ENCODE measurements at places on chromosomes 6 and 20.

- peak; percentile 24 for DNase-seq
Measured at GRCh38 chr6:43951063-43951755, 176.0 kb downstream of the MRPL14 start.

- peak; percentile 61 for DNase-seq
Measured at GRCh38 chr20:16476032-16476431, 97.2 kb downstream of the KIF16B start.

- peak; percentile 85 for DNase-seq
Measured at GRCh38 chr20:62363920-62364851, 2.9 kb downstream of the LAMA5 start.

- no peak for DNase-seq
Measured at GRCh38 chr6:30444451-30444742, 44.9 kb upstream of the HLA-E start.

DNA sequence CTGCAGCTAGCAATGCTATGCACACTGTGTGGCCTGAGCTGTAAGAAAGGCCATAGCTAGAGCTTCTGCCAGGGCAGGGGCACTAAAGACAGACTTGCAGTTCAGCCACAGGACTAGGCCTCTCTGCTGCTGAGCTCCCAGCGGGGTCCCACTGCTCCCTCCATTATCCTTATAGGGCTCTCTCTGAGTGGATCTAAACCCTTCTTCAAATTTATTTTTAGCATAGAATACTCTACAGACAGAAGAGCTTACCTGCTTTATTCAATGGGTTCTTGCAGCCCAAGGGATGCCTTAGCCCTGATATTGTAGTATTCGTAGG lies 100.9 kb upstream of the MLN start:
- DNase-seq: no peak

GRCh38 chr6:90893400-90893799 lies 306.5 kb upstream of the MAP3K7 start:
- no peak for DNase-seq

DNA sequence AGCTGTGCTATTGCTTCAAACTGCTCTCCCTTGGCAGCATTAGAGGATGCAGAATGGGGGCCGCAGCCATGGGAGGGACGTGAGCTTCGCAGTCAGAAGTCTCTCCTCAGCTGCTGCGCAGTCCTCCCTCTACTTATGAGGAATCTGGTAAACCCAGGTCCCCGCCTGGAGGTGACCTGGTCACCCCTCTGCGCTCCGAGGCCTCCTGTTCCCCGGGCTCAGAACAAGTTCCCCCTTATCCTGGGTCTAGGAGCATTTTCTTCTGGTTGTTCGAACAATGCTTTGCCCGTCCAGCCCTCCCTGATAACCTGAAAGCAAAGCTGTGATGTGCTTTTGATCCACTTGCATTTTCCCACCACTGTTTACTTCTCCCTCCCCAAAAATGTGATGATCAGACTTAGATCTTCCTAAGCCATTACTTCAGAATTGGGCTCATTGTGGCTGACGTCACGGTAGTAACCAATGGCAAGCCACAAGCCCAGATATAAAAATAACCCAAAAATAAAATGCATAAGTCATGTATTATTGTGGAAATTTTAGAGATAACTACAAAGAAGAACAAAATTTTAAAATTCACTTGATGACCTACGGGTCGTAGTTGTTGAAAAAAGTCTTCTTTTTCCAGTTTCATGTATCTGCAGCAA lies 80.7 kb downstream of the SERAC1 start:
- no peak for DNase-seq

- DNase-seq: peak; percentile 47
Measured at GRCh38 chr20:34389206-34389953, 26.3 kb downstream of the ITCH start.

- DNase-seq: no peak
Measured at GRCh38 chr6:16739329-16739801, 21.9 kb downstream of the ATXN1 start.

DNA sequence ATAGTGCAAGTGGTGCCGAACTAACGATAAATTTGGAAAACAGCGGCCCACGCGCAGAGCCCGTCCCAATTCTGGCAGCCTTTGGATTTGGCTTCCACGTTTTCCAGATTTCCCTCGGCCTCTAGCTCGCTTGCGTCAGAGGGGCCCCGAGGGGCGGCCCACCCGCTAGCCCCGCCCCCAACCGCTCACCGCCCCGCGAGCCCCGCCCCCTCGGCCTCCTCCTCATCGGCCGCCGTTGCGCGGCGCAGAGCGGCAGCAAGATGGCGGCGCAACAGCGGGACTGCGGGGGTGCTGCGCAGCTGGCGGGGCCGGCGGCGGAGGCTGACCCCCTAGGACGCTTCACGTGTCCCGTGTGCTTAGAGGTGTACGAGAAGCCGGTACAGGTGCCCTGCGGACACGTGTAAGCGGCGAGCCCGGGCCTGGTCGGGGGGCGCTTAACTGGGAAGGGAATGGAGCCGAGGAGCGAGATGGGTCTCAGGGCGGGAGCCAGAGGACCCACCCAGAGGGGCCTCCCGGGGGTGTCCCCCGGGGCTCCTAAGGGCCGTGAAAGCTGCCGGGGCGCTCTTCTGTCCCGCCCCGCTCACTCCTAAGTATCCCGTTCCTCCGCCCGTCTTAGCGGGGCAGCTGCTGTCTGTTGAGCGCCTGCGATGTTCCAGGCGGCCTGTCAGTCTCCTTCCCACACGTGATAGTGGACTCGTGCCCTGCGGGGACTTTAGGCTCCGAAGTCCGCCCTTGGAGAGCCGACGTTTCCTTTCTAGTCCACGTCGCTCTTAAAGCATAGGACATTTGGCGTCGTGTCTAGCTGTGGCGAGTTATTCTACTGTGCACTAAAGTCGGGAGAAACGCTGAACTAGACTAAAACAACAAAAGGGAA lies at the start of gene RNF114:
TSS of gene RNF114 (plus strand) at position 245 of the 874 bp plus-strand sequence. CDS start at position 261, 16 bp downstream.
- DNase-seq: peak; percentile 93

DNA sequence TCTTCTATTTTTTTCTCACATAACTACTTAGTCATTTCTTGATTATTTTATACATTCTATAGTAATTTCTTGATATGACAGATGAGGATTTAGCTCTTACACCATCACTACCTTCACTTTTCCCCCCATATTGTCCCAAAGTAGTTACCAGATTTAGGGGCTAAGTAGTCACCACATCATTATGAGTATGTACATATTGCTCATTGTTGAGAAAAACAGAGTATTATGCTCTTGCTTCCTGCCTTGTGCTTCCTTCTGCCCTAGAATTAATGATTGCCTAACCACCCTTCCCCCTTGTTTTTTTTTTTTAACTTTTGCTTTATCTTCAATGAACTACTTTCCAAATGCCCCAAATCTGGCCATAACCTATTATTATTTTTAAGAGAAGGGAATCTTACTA lies 6.8 kb upstream of the HLA-B start:
- no peak for DNase-seq

GRCh38 chr6:7939864-7940228 lies 29.3 kb upstream of the TXNDC5 start:
- DNase-seq: peak; percentile 31

DNA sequence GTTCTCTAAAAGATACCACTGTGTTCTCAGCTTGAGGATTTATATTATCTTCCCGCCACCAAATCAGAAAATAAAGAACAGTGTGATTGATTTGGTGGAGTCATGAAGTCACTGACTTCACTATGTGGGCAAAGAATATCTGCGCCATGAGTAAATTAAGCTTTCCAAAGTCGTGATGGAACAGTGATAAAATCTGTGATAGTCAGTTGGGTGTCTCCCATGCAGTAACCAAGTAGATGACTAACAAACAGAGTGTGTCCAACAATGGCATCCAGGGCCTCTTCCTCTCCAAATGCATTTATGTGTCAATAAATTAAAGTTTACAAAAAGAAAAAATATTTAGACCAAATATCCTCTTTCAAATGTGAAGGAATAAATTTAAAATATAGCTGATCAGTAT lies 87.0 kb upstream of the DST start:
- DNase-seq: peak; percentile 74

- DNase-seq: no peak
Measured at GRCh38 chr20:33465481-33466302, 22.1 kb upstream of the SNTA1 start.

GRCh38 chr6:34155471-34156300 lies 9.8 kb upstream of the GRM4 start:
- no peak for DNase-seq

- no peak for DNase-seq
Measured at GRCh38 chr6:134312038-134312660, 5.8 kb downstream of the SGK1 start.

DNA sequence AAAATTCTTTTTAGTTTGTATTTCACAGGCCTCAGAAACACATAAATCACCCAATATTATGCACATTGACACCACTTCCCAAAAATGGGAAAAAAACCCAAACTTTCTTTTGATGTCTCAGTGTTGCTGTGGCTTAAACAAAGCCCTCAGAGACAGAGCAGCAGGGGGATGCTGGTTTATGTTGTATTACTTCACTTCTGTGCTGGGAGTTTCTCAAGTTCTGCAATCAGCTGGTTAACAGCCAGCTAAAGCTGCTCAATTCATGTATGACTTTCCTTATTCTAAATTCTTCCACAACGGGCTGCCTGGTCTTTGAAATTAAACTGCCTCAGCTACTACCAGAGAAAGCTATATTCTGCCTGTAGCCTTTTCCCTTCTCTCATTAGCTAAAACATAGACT lies 5.6 kb downstream of the FILIP1 start:
- no peak for DNase-seq

DNA sequence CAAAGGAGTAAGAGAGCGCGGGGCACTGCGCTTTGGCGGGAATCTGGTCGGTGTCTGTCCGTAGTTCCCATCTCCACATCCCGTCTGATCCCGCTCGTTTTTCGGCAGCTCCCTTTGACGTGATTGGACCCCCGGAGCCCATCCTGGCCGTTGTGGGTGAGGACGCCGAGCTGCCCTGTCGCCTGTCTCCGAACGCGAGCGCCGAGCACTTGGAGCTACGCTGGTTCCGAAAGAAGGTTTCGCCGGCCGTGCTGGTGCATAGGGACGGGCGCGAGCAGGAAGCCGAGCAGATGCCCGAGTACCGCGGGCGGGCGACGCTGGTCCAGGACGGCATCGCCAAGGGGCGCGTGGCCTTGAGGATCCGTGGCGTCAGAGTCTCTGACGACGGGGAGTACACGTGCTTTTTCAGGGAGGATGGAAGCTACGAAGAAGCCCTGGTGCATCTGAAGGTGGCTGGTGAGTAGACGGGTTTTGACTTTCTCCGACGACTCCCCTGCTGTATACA lies 1.4 kb downstream of the BTN1A1 start:
- peak; percentile 23 for DNase-seq

DNA sequence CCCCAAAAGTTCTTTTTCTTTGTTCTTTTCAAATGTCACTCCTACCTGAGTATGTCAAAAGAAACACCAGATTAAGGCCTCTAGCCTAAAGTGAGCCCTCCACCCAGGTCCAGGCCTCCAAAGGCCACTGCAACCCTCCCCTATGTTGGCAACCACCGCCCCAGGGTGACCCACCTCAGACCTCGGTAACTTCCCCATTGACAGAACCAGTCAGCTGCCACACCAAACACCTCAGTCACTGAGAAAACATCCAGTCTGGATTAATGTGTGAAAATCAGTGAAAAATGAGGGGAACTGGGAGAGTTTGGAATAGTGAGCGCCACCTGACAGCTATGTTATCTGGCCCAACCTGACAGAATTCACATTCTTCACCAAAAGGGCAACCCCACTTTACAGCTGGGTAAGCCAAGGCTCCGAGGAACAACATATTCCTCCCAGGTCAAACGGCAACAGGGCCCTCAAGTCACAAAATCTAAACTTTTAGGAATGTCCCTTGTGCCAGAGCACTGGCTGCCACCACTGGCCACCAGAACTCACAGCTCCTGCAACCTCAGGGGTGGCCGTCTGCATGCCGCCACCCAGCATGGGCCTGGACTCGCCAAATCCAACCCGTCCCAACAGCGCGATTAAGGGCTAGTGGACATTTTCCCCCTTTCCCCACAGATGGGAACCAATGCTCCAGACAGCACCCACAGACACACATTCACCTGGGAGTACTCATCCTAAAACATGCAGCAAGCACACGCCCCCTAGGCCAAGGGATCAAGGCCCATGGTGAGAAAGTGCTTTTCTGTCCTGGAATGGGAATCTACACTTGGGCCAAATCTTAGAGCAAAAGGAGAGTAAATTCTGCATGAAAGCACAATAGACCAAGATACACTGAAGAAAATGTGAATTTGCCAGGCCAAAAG lies 4.8 kb downstream of the TAF4 start:
- DNase-seq: no peak

- no peak for DNase-seq
Measured at GRCh38 chr6:3314176-3314575, 55.4 kb downstream of the PSMG4 start.

- no peak for DNase-seq
Measured at GRCh38 chr6:140043357-140043756, 668.9 kb upstream of the CITED2 start.

DNA sequence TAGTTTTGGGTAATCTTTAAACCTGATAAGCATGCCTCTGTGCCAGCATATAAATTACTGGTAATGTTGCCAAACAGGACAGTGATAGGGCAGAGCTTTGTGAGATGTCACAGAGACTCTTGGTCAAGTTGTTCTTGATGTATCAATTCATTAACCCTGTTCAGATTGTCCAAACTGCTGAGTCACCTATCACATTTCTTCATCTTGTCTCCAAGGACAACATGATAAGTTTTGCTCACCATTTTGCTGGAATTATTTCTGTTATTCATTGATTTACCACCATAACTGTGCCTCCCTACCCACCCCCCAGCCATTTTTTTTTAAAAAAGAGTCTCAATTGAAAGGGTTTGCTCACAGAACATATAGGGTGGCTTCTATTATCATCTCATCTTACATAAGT lies 19.5 kb upstream of the GMNN start:
- no peak for DNase-seq
